ENCODE measurements at places on chromosomes 13 and 19. TPM values are rescaled to one million over a fixed set of nuclear protein-coding genes. Genes with fewer than 3 reads are reported as not detected.

DNA sequence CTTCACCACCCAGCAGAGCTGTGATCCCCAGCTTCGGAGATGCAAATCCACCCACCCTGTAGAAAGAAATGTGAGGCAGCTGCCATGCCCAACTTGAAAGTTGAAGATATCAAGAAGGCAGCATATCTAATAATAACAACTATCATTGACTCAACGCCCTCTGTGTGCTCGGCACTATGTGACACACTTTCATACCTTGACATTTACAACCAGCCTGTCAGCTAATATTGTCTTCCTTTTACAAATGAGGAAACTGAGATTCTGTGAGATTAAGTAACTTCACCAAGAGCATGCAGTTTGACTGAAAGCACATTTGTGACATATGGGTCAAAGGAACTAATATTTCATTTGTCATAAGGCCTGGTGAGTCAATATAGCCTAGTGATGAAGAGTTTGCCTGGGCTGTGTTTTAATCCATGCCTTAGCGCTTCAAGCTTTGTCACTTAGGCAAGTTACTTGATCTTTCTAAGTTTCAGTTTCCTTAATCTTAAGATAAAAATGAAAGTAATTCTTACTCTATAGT, 137.0 kb downstream of the FLT1 start:
- H3K27ac ChIP-seq: no peak overlapping the region
- H3K36me3 ChIP-seq: no peaks in the 10 kb centered on the region
- H3K4me1 ChIP-seq: no peaks in the 10 kb centered on the region
- DNase-seq: no peak
- no peaks in the 10 kb centered on the region for H3K27me3 ChIP-seq

- no peak overlapping the region for H3K4me3 ChIP-seq
- DNase-seq: no peak
- no peaks in the 10 kb centered on the region for H3K27me3 ChIP-seq
- no peak overlapping the region for H3K27ac ChIP-seq
Measured at GRCh38 chr13:91046715-91047327, 300.7 kb upstream of the MIR17HG start.

- H3K27ac ChIP-seq: peak within 1 kb of the TSS; percentile 16
- no peak for DNase-seq
- peaks cover 28% of the 10 kb centered on the region for H3K4me1 ChIP-seq
- H3K36me3 ChIP-seq: no peaks in the 10 kb centered on the region
- no peaks in the 10 kb centered on the region for H3K27me3 ChIP-seq
Measured at GRCh38 chr19:42427313-42427712, at the start of gene LIPE. Gene LIPE, minus strand, starts transcription at chr19:42427388. Its CDS starts 239 bp downstream, at chr19:42427149.

- no peak overlapping the region for H3K27ac ChIP-seq
- no peak overlapping the region for H3K4me3 ChIP-seq
- no peaks in the 10 kb centered on the region for H3K27me3 ChIP-seq
- no peaks in the 10 kb centered on the region for H3K4me1 ChIP-seq
- no peak for DNase-seq
Measured at GRCh38 chr19:23436318-23436717, 41.0 kb upstream of the ZNF91 start.

DNA sequence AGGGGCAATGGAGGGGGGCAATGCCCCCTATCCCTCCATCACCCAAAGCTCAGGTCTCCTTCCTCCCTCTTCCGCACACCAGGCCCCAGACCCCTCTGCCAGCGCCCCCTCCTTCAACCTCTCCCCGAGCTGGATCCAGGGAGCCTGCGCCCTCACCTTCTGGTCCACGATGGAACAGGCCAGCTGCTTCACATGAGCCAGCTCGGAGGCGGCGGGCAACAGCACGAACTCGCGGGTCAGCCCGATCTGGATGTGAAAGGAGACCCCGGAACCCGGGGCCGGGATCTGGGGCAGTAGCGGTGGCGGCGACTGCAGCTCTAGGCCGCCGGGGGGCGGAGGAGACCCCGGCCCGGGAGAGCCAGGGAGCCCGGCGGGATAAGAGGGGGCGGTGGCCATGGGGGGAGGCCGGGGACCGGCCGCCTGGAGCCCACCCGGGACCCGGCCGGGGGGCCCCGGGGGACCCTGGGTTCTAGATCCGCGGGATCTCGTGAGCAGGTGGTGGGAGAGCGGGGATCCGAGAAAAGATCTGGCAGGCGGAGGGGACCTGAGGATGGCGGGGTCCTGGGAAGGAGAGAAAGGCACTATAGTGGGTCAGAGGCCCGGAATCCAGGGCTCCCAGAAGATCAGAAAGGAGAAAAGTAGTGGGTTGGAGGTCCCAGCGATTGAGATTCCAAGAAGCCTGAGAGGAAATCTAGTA, 791 bp downstream of the PRKD2 start:
- DNase-seq: peak; percentile 77
- H3K4me3 ChIP-seq: peak overlapping the region; percentile 86
- peaks cover 12% of the 10 kb centered on the region for H3K36me3 ChIP-seq
- peak overlapping the region; percentile 89 for H3K27ac ChIP-seq
- no peaks in the 10 kb centered on the region for H3K27me3 ChIP-seq

- peaks cover 35% of the 10 kb centered on the region for H3K4me1 ChIP-seq
Measured at GRCh38 chr19:12838182-12838885, at the start of gene MAST1. Gene MAST1, plus strand, starts transcription at chr19:12838515. Its CDS starts 58 bp downstream, at chr19:12838573.

DNA sequence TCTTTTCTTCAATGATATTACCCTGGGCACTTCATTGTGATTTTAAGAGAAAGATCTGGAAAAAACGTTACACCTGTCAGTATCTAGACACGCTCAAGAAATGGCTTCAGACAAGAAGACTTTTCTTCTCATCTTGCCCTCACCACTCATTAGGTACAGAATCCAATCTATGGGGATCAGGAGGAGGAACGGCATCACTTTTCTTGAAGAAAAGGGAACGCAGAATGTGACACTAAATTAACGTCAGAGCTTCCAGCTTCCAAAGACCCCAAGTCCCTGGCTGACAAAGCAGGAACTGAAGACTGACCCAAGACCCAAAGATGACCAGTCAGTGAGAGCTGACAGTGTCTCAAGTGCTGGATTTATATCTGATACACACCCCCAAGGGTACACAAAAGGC, 48.2 kb downstream of the BRD4 start:
- H3K27ac ChIP-seq: peak overlapping the region; percentile 75
- DNase-seq: no peak
- peaks cover 100% of the 10 kb centered on the region for H3K4me1 ChIP-seq
- no peaks in the 10 kb centered on the region for H3K27me3 ChIP-seq
- H3K4me3 ChIP-seq: no peak overlapping the region

DNA sequence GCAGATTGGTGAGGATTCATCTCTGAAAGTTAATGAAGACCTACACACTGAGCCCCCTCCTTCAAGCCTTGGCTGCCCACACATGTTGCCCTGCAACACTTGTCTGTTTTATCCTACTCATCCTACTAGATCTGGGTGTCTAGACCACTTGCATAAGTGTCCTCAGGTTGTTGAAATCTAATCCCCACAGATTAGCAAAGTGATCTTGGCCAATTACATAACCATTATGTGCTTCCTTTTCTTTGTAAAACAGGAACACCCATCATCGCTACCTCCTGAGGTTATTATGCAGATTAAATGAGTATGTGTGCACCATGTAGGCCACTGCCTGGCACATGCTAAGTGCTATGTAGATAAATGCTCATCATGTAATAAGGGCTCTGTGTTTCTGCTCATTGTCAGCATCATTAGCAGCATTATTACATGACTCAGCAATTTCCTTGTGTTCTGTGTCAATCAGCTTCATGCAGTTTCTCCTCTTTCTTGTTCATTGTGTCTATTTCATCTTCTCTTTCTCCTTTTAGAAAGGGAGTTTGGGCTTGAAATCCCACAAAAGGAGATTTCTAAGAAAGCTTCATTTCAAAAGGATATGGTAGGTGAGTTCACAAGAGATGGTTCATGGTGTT, 15.1 kb downstream of the ZNF175 start:
- no peak overlapping the region for H3K27ac ChIP-seq
- H3K36me3 ChIP-seq: peaks cover 66% of the 10 kb centered on the region
- no peaks in the 10 kb centered on the region for H3K27me3 ChIP-seq
- DNase-seq: no peak
- H3K4me3 ChIP-seq: no peak overlapping the region

- no peaks in the 10 kb centered on the region for H3K27me3 ChIP-seq
- no peak overlapping the region for H3K27ac ChIP-seq
- no peak for DNase-seq
- no peaks in the 10 kb centered on the region for H3K4me1 ChIP-seq
Measured at GRCh38 chr19:28963486-28964250, 249.3 kb downstream of the UQCRFS1 start.

- H3K4me1 ChIP-seq: no peaks in the 10 kb centered on the region
- no peak overlapping the region for H3K4me3 ChIP-seq
- H3K36me3 ChIP-seq: no peaks in the 10 kb centered on the region
- peak; percentile 77 for DNase-seq
- H3K27ac ChIP-seq: no peak overlapping the region
Measured at GRCh38 chr13:88074794-88075510, 403.8 kb downstream of the SLITRK5 start.

DNA sequence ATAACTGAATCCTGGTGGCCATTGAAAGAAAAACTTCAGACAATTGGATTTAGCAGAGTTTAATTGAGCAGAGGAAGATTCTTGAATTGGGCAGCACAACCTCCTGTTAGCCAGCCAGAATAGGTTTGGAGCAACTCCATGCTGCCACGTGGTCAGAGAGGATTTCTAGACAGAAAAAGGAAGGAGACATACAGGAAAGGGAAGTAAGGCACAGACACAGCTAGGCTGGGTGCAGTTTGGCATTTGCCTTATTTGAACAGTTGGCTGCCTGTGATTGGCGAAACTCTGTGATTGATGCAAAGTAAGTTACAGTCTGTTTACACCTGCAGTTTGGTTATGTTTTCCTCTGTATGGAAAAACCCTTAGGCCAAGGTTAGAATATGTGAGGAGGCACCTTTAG, 85.8 kb upstream of the SPATA13 start:
- no peaks in the 10 kb centered on the region for H3K27me3 ChIP-seq
- DNase-seq: no peak
- no peak overlapping the region for H3K4me3 ChIP-seq
- H3K36me3 ChIP-seq: no peaks in the 10 kb centered on the region

DNA sequence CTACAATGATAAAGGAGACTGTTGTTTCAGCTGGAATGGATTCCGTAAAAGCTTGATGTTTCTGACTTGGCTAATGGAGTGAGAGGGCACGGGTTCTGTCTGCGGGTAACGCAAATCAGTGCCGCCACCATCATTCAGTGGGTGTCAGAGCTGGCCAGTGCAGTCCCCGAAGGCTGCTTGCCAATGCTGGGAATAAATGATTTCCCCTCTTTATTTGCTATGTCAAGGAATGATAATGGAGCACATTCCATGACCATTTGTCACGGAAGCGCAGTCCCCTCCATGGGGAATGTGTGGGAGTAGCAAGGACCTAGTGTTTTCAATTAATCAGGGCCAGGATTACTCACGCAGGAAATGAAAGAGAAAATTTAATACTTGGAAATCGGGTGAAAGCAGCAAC, 899.3 kb downstream of the UQCRFS1 start:
- H3K27ac ChIP-seq: no peak overlapping the region
- no peak overlapping the region for H3K4me3 ChIP-seq
- H3K36me3 ChIP-seq: no peaks in the 10 kb centered on the region
- no peak for DNase-seq

- no peak overlapping the region for H3K4me3 ChIP-seq
- no peaks in the 10 kb centered on the region for H3K4me1 ChIP-seq
- no peak for DNase-seq
- H3K27me3 ChIP-seq: no peaks in the 10 kb centered on the region
- H3K27ac ChIP-seq: no peak overlapping the region
- no peaks in the 10 kb centered on the region for H3K36me3 ChIP-seq
Measured at GRCh38 chr13:84910423-84910822, 888.8 kb downstream of the SLITRK6 start.

DNA sequence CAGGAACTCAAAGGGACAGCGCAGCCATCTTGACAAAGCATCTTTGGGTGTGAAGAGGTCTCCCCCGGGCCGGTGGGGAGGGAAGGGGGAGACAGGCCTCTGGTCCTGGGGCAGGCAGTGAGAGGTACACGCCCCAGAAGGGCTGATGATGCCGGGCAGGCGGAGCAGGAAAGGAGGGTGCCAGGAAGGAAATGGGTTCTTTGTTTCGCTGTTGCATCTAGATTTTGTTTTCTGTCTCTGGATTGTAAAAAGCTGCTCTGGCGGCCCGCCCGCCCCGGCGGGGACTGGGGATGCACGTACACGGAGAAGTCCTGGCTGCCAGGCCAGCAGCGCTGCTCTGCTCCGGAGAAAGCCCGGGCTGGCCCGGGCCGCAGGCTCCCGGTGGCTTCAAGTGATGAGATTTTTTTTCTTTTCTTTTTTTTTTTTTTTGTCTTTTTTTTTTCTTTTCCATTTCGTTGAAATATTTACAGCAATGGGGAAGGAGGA, 13.2 kb upstream of the ASF1B start:
- DNase-seq: peak; percentile 96
- peaks cover 32% of the 10 kb centered on the region for H3K4me1 ChIP-seq
- H3K4me3 ChIP-seq: no peak overlapping the region
- no peaks in the 10 kb centered on the region for H3K27me3 ChIP-seq
- H3K36me3 ChIP-seq: peaks cover 7% of the 10 kb centered on the region

GRCh38 chr13:104043184-104043583, 977.0 kb upstream of the SLC10A2 start:
- no peaks in the 10 kb centered on the region for H3K27me3 ChIP-seq
- DNase-seq: no peak
- no peaks in the 10 kb centered on the region for H3K36me3 ChIP-seq
- H3K4me3 ChIP-seq: no peak overlapping the region

GRCh38 chr13:105513448-105513847, 1022.0 kb downstream of the EFNB2 start:
- H3K4me3 ChIP-seq: no peak overlapping the region
- H3K36me3 ChIP-seq: no peaks in the 10 kb centered on the region
- no peak for DNase-seq
- H3K27ac ChIP-seq: no peak overlapping the region

GRCh38 chr19:53195265-53195903, 2.2 kb upstream of the ZNF665 start:
- H3K27me3 ChIP-seq: no peaks in the 10 kb centered on the region
- DNase-seq: peak; percentile 87
- H3K4me3 ChIP-seq: no peak overlapping the region
- no peaks in the 10 kb centered on the region for H3K36me3 ChIP-seq

PEAK3 gene
- 0.71 TPM for total RNA-seq

LENG9 gene
- 3.2 TPM for total RNA-seq

SIGLEC9 gene
- total RNA-seq: 9.5 TPM

PLVAP gene
- 19.6 TPM for total RNA-seq

KLK14 gene
- total RNA-seq: not detected

CEACAM3 gene
- total RNA-seq: not detected

HCST gene
- total RNA-seq: 3.9 TPM

SIGLEC7 gene
- 2.5 TPM for total RNA-seq

GATAD2A gene
- 18.5 TPM for total RNA-seq

MEIOSIN gene
- total RNA-seq: not detected
